ENCODE measurements at places on chromosomes 1 and 21.

GRCh38 chr1:201142011-201142848 is 12.0 kb downstream of the TMEM9 start:
- no peak for DNase-seq

DNA sequence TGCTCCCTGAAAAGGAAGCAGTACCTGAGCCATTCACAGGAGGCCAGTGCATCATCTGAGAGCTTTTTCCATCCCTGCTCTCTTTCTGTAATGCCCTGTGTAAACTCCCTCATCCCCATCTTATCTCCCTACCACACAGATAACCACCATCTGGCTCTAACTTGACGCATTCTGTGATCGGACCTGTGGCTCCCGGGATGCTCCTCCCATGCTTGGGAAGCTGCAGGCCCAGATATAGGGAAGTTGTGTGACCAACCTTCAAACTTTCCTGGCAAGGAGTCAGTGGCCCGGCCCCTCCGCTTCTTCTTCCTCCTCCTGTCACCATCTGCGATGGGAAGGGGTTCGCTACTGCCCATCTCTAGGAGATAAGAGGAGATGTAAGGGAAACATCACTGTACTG is 21.1 kb downstream of the MKNK1 start:
- DNase-seq = no peak

DNA sequence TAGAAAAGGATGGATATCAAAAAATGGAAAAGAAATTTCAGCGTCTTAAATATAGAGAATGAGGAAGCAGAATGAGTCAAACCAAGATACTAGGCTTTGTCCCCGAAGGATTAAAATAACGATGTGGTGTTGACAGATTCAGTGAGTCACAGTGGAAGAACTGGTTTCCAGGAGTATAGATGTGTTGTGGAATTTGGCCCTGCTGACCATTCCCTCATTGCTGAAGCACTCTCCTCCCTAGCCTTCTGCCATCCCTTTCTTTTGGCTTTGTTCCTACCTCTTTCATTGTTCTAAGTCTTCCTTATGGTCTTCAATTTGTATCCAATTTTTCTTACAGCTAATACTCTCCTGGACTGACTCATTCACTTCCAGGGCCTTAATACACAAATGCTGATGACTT is 23.1 kb upstream of the USP25 start:
- no peak for DNase-seq

DNA sequence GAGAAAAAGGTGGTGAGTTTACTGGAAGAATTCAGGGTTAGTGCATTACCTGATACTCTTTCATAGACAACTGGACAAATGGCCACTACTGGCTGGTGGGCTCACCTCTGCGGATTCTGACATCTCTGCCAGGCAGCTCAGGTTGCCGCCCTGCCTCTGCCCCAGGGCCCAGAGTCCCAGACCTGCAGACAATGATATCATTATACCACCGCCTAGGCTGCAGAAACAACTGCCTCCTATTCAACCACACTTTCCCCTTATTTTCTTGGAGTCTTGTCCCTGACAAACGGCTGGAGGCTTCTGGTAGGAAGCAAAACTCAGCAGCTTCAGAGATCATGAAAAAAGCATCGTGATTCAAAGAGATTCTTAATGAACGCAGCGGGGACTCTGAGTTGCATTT is 37.0 kb downstream of the IRF2BP2 start:
- no peak for DNase-seq

- DNase-seq = no peak
These were observed 26.2 kb upstream of the MCOLN3 start for GRCh38 chr1:85074365-85074964.

DNA sequence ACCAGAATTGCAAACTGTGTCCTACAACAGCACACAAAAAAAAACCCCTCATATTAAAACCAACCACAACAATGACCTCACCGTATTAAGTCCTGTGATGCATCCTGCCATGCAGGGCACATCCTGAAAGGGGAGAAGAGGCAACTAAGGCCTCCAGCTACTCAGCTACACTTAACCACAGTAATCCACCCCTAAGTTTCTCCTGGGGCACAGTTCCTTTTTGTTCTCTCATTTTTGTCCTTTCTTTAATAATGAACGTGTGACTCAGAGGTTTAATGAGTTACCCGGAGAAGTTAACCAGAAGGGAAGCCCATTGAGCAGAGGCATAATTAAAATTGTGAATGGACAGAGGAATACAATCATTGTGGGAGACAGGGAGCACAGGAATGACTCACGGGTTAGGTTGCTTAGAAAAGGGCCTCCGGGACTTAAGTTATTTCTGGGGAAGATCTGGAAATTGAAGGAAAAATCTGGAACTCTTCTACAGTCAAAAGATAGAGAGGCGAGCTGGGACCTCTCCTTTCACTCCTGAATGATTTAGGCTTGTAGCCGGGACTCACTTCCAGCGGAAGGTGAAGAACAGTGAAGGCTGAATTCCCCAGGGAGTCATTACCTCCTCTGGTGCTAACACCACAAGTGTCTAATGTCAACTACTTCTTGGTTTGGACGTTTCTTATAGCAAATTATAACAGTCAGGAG is 36.9 kb upstream of the HIVEP3 start:
- DNase-seq = no peak

Data from activated T-cell treated with anti-CD3 and anti-CD28 coated beads for 1 hour (primary cell).